Esophagus squamous epithelium (tissue), 5 donors: ENCODE measurements at places on chromosomes 6 and 20.

- DNase-seq = no peak
Observed at GRCh38 chr6:135506270-135506997, 8.9 kb upstream of the AHI1 start.

GRCh38 chr20:34798328-34798727, 27.1 kb downstream of the NCOA6 start:
- no peak for DNase-seq

DNA sequence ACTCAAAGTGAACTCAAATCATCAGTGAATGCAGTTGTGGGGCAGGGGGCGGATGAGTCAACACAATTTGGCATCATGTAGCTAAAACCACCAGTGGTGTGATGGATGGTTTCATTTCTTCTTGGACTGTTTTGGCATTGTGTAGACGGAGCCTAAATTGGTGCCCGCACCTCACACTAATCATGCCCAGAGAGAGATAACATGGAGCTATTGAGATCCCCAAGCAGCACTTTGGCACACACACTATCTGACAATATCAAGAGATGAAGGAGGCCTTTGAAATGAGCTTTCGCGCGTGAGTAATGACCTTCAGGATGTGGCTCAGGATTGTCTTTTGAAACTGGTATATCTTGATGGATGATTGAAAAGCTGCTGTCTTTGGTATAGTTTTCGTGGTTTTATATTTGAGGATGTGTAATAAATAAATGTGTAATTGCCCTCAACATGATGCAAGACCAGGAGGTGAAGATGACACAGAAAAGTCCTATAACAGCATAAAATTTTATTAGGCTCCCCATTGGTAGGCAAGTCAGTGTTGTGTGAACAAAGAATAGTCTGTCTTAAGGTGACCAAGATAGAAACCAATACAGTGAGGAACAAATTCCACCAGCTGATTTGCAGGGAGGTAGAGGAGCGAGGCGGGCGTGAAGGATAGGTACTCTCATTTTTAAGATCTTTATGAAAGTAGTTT, 174.2 kb downstream of the TSHZ2 start:
- DNase-seq = no peak

DNA sequence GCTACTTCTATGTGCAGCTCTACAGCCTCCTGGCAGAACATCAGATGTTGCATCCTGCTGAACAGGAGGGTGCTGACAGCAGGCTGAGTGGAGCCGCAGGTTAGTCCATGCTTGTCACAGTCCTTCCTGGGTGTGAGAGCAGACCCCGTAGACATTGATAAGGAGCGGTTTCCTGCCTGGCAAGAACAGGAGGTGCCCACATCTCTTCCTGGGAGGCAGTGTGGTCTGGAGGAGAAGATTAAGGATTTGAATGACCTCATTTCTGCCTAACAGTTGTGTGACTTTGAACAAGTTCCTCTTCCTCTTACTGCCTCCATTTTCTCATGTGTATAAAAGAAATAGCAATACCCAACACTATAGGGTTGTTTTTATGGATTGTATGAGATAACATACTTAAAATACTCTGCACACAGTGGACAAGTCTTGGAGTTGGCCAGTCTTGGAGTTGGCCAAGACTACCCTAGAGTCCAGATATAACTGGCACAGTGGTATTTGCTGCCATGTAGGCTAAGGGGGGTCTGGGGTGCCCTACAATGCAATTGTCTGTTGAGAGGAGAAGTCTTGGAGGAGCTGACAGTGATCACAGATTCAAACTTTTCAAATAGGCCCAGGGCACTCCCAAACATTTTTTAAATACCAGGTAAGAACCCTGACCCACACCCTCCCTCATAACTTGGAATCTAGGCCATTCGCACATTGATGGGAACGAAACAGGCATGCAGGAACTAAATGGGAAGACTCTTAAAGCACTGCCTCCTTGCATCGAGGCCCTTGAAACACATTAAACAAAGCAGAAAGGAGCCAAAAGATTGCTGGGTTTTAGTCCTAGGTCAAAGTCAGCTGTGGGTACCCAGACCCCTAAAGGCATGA, 32.6 kb upstream of the TBC1D7 start:
- no peak for DNase-seq
